ENCODE measurements at places on chromosomes 11 and 22.

DNA sequence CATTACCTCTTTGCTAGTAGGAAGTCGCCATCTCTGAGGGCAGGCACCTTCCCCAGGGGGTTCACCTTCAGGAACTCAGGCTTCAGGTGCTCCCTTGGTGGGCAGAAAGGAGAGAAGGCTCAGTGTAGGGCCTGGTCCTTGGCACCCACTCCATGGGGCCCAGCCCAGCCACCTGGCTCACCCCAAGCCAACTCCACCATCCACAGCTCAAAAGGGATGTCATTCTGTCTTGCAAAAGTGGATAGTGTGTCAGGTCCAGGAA is 2.7 kb upstream of the GSTT4 start:
- no peak for DNase-seq

DNA sequence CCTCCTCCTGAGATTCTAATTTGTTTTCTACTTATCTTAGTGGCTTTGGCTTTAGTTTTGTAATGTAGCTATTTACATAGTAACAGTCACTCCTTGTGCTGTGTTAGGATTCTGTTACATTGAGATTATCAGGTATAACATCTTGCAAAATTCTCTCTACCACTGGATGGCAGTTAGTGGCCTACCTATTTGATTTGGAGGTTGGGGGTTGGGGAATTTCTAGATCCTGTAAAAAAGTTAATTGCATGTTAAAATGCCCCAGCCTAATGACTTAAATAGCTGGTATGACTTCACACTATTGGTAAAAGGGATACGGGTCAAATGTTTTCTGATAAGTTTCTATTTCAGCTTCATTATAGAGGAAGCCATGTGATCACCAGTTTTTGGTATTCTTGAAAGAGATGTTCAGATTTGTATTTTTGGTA is 2.8 kb downstream of the GRK3 start:
- no peak for DNase-seq

- no peak for DNase-seq
These were observed 129.1 kb downstream of the FCHSD2 start for GRCh38 chr11:73013021-73013420.

DNA sequence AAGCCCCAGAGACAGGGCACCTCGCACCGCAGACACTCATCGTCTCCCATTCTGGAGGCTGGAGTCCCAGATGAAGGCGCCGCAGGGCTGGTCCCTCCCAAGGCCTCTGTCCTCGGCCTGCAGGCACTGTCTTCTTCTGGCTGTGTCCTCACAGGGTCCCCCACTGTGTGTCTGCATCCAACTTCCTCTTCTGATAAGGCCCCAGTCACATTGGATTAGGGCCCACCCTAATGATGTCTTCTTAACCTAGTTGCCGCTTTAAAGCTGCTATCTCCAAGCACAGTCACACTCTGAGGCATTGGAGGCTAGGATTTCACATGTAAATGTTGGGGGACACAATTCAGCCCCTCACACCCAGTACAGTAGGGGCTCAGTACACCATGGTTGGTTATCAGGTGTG is 48.9 kb downstream of the DHCR7 start:
- no peak for DNase-seq

- no peak for DNase-seq
These were observed 593.7 kb downstream of the METTL15 start for GRCh38 chr11:28701760-28702449.

GRCh38 chr11:18088366-18088765 is 17.5 kb downstream of the SAAL1 start:
- no peak for DNase-seq

DNA sequence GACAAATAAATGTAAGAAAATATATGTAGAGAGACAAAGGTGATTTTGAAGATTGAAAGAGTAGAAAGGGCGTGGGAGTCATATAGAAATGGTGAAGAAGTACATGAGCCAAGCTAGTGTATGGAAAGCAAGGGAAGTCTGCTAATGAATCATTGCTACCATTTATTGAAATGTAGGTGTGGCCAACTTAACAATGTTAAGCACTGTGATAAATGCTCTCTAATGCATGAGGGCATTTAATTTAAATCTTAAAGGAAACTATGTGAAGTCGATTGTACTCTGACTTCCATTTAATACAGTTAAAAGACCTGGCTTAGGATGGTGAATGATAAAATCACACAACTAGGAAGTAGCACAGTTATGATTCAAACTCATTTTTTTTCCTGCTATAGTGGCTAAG is 219.9 kb downstream of the CASP12 start:
- DNase-seq = no peak

- no peak for DNase-seq
These were observed 16.1 kb upstream of the IFITM3 start for GRCh38 chr11:336659-337198.

DNA sequence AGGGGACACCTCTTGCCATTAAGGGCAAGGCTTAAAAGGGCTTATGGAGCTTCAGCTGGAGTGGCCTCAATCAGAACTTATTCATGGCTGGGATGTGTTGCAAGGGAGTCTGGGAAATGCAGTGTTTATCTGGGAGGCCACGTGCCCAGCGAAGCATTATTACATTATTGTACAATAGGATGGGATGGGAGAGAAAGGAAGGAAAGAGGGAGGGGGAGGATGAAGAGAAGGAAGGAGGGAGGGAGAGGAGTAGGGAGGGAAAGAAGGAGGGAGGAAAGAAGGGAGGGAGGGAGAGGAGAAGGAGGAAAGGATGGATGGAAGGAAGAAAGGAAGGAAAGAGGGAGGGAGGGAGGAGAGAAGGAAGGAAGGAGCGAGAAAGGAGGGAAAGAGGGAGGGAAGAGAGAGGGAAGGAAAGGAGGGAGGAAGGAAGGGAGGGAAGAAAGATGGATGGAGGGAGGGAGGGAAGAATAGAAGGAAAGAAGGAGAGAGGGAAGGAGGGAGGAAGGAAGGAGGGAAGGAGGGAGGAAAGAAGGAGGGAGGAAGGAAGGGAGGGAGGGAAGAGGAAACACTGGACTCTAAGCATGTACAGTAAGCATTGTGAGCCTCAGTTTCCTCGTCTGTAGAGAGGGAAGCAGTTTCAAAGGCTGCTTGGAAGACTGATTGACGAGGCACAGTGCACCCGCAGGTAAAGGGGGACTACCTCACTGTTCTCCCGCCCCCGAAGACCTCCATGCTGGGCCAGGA is 62.2 kb downstream of the MYEOV start:
- DNase-seq = no peak

DNA sequence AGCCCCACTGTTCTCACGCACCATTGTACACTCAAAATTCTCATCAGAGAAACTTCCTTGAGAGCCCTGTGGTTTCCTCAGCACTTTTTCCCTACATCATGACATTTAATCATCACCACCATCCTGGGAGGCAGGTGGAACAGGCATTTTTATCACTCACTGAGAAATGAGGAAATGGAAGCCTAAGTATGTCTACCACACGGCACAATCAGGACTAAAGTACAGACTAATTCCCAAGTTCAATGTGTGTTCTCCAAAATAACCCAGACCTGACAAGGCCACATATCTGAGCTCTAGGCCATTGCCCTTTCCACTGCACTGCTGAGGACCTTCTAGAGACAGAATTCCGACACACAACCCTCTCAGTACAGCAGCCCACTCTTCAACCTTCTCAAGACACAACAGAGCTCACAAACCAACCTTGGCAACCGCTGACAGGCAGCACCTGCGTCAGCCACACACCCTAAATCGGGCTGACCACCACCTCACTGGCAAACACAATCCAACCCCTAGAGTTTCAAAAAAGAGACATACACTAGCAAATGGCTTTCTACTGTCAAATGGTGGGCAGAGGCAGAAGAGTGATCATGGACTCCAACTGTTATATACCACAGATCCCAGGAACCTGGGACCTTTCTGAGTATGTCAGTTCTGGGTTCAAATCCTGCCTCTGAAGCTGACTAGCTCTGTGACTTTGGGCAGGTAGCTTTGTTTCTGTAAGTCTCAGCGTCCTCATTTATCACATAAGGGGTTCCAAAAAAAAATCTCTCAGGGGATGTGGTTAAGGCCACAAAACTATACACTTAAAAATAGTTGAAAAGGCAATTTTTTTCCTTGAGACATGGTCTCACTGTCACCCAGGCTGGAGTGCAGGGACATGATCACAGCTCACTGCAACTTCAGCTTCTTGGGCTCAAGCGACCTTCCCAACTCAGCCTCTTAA is 16.3 kb downstream of the SMCO4 start:
- DNase-seq = no peak

DNA sequence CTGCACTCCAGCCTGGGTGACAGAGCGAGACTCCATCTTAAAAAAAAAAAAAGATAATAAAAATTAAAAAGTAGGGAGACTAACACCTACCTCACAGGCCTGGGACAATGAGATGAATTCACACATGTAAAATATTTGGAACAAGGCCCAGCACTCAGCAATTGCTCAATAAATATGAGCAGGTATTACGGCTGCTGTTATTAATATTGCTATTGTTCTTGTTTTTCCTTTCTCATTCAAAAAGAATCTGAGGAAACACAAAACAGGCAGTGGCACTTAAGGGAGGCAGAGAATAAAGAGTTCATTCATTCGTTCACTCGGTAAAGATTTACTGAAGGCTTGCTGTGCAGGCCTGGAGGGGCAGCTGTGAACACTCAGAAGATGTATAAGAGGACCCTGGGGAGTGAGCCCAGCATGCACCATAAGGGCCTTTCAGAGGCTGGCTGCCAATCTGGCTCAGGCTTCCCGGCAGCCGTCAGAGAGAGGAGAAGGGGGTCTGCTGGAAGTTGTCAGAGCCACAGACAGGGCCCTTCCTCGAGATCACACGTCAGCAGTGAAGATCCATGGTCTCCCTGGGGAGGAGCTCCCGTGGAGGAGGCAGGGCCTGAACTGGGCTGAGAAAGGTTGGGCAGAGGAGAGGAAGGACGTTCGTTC is 51.6 kb upstream of the TCF20 start:
- DNase-seq = no peak

DNA sequence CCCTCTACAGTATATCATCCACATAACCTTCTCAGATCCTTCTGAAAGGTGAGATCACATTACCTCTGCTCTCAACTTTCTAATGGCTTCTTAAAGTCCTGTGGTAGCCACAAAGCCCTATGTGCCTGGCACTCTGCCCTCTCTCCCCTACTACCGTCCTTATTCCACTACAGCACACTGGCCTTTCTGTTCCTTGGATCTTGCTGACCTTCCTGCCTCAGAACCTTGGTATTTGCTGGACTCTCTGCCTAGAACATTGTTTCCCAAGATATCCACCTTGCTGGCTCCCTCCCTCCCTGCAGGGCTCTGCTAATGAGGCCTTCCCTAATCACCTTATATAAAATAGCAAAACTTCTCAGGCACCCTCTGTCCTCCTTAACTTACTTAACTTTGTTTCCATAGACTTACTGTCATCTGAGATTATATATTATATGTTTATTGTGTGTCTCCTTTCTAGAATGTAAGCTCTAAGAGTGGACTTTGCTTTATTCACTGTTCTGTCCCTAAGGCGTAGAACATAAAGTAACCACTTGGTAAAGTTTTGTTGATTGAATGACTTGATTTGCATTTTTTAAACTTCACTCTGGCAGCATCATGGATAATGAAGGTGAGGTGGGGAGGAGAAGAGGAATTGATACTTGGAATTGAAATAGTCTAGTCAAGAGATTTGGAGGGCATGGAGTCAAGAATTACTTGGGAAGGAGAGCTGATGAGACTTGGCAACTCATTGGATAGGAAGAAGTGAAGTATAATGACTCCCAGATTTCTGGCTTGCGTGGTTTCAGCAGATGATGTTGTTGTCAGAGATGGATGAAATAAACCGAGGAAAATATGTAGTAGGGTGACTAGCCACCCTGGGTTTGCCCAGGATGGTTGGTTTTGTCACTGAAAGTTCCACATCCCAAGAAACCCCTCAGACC is 10.5 kb downstream of the POLD3 start:
- DNase-seq = no peak

DNA sequence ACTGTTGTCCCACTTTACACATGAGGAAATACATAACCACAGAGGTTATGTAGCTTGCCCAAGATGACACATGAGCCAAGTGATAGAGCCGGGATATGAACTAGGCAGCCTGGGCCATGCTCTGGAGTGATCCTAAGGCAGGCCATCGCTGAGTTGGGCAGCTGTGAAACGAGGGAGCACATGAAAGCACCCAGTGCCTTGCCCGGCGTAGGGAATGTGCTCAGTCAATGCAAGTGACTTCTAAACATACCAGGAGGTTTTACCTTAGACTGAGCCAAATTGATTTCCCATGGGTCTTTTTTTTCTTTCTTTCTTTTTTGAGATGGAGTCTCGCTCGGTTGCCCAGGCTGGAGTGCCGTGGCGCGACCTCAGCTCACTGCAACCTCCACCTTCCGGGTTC is 10.5 kb downstream of the GRIK4 start:
- no peak for DNase-seq

DNA sequence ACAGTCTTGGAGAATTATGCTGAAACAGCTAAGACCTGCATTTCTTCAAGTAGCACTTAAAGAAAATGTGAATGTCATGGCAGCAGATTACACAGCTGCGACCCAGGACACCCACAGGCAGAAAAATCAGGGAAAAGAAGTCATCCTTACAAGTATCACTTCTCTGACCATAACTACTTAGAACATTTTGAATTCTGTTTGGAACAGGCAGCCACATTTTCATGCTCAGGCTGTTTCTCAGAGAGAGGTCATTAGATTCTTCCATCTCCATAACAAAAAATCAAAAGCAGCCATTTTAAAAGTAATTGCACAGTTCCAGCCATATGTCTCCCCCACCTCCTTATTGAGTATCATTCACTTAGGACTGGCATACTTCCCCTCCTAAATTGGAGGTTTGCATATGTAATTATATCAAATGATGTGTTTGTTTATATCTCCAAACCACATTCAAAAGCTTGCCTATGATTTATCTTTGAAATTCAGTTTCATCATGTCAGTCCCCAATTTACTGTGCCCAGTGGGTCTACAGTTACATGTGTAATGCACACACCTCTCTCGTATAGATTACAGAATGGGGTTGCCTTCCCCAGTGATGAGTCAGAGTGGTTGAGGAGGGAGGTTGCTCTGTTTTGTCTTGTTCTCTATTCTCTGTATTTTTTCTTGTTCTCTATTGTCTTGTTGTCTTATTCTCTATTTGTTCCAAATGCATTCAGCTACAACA is 276.5 kb upstream of the MTNR1B start:
- no peak for DNase-seq

DNA sequence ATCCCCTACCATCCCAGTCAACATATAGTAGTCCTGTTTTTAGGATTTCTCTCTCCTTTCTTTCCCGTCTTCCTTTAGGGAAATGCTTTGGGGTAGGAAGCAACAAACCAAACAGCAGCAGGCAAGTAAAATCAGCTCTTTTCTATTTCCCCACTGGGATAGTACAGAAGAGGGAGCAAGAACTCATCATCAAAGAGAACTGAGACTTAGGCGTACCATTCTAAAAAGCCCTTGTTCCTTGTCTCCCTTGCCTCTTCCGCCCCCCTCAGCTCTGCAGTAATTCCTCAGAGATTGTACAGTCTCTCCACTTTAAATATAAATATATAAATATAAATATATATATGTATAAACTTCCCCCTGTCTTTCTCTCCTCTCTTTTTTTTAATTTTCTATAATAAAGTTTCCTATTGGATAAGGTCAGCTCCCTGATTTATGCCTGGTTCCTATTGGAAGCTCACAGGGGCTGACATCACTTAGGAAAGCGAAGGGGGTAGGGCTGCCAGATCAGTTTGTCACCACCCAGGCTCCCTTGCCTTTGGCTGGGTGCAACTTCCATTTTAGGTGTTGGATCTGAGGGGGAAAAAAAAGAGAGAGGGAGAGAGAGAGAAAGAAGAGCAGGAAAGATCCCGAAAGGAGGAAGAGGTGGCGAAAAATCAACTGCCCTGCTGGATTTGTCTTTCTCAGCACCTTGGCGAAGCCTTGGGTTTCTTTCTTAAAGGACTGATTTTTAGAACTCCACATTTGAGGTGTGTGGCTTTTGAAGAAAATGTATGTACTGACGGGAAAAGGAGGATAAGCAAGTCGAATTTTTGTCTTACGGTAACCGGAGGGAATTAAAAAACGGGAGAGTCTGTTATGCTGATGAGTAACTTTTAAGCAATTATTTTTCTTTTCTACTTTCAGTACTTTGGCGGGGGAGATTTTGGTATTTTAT is at the start of gene CTNND1:
TSS of gene CTNND1 (plus strand) at position 502 of the 934 bp plus-strand sequence. CDS start 29,677 bp downstream, outside the sequence.
- DNase-seq = peak; percentile 90
